NCI-H2029 treated with DMSO at 0.1 percent for 48 hours (cell line): ENCODE measurements at places on chromosomes 2 and 18.

DNA sequence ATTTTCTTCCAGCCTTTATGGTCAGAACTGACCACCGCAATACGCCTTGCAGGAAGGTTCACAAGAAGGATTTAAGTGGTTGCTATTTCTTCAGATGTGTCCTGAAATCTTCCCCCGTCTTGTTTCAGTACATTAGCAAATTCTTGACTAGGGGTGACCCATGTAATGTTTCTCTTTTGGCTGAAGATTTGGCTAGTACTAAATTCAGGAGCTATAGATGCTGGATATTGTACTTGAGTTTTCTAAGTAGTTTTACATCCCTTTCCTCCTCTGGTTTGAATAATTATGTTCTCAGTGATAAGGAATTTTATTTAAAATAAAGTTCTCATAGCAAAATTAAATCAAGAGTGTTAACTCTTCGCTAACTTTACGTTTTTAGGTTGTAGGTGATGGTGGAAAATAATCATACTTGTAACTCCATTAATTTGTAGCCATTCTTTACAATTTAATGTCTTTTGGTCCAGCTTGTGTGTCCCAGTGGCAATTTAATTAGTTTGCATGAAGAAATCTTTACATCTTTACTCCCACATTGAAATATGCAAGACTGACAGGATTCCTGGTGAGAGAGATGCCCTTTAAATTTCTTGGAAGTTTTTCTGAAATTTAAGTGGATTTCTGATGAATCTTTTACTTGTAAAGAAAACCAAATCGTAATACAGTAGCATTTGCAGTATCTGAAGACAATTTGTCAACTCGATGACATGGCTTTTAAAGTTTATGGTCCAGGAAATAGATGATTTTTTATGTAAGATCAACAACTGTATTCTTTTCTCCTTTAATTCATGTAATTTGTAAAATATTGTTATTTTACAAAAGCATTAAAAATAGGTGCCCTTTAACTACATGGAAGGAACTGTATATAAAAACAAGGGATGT is 2.8 kb downstream of the PHLPP1 start:
- DNase-seq: no peak

DNA sequence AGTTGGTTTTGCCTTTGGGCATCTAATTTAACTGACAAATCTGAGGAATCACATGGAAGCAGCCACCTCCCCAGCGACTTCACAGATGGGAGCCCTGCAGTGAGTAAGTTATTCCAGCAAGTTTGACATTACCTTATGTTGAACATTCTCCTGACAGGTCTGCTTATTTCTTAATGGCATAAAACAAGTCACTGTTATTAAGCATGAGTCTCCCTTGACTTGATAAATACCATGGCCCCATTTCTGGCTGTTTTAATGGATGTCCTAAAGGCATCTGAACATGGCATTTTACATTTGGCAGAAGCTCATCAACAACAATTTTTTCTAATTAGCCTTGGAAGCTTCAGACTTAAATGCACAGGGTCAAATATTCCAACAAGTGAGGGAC is 92.6 kb upstream of the CREB1 start:
- no peak for DNase-seq

GRCh38 chr2:223076573-223076972 is 24.6 kb downstream of the KCNE4 start:
- DNase-seq: no peak

GRCh38 chr2:169221745-169222369 is 140.5 kb downstream of the LRP2 start:
- no peak for DNase-seq

DNA sequence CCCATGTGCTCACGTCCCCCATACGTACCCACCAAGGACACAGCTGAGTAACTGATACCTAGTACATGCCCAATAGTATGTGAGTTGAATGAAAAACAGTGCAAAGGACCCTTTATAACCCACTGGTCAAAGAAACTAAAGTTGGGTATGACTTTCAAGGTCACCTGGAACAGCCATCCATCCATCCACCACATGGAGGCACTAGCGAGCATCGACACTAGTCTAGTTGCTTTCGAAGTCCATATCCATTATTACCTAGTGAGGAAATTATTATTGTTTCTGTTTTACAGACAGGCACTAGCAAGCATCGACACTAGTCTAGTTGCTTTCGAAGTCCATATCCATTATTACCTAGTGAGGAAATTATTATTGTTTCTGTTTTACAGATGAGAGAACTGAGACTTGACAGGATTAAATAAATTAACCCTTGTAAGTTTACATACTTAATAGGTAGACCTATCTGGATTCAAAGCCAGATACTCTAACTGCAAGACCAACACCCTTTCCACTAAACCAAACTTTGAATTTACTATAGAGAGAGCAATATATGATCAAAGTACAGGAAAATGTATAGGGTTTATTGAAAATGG is 233.7 kb downstream of the METTL4 start:
- no peak for DNase-seq

DNA sequence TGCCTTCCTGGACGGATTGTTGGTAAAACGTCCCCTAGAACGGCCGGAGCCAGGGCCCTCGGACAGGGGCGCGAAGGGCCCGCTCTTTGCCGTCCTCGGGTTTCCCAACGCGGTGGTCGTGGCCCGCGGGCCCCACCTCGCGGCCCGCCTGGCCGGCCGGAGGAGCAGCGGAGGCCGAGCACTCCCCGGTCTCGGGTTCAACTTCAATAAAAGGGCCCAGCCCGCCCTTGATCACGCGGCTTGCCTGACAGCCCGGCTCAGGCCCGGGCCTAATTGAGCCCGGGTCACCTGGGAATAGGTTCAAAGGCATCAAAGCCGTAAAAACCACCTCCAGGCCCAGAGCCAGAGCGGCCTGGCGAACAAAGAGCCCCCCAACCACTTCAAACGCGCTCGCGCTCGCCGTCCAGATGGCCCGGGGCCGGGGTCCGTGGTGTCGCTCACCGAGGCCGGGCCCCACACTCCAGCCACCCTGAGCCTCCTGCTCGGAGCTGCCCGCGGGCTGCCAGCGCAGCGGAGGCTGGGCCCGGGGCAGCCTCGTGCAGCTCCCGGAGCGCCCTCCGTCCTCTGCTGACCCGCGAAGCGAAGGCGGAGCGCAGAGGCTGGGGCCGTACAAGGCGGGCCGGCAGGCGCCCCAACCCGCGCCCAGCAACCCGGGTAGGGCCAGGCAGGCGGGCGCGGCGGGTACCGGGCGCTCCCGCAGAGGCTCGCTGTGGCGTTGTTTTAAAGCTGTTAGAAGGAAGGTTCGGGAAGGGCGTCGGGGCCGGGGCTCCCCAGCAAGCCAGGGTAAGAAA is 1.1 kb upstream of the TWIST2 start:
- DNase-seq: no peak

DNA sequence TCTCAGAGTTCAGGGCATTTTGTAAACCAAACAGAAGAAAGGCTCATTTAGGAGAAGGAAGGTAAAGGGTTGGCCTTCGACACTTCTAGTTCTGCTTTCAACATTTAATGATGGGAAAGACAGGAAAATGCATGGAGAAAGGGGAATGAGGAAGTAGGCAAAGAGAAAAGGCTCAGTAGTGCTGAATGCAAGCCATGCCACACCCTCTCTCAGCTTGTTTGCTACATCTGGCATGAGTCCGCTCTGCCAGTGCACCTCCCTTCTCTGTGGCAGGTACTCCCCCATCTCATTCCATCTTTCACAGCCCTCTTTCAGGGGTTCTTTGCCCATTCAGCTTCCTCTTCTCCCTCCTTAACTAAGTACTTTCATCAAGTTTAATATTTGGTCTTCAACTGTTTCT is 120.9 kb upstream of the ITGB6 start:
- peak; percentile 6 for DNase-seq

DNA sequence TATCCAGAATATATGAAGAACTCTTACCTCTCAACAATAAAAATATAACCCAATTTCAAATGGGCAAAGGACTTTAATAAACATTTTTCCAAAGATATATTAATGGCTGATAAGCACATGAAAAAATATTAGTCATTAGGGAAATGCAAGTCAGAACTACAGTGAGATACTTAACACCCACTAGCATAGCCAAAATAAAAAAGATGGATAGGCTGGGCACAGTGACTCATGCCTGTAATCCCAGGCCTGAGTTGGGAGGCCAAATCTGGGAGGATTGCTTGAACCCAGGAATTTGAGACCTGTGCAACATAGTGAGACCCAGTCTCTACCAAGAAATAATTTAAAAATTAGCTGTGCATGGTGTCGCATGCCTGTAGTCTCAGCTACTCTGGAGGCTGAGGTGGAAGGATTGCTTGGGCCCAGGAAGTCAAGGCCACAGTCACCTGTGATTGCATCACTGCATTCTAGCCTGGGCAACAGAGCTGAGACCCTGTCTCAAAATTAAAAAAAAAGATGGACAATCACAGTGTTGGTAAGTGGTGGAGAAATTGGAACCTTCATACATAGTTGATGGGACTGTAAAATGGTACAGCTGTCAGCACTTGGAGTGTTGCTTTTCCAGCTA is 25.1 kb downstream of the MARCHF7 start:
- DNase-seq: no peak
